ENCODE measurements at places on chromosomes 16 and 17. TPM values are rescaled to one million over a fixed set of nuclear protein-coding genes. Genes with fewer than 3 reads are reported as not detected.

DNA sequence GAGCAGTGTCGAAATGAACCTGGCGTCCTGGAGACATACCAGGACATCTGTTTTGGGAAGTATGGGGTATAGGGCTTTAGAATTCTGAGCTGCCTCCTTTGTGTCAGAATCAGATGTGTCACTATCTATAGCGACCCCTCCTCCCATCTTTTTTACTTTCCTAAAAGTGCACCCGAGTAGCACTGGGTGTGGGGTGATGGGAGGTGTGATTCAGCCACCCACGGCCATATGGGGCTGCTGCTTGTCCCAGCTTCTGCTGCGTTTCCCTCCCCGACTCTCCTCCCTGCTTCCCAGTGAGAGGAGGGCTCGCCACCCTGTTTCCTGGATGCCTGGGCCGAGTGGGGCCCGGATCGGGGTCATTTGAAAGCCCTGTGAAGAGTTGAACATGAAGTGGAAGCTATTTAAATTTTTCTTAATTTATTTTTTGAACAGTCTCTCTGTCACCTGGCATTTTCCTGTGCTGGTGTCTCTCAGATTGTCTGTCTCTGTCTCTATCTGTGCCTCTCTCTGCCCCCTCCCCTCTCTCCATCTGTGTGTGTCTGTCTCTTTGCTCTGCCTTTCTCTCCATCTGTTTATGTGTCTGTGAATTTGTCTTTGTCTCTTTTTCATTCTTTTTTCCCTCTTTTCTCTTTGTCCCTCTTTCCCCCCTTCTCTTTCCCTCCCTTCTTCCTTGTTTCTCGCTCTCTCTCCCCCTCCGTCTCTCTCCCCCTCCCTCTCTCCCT, 638.8 kb upstream of the EEF2KMT start:
- DNase-seq, result no peak

DNA sequence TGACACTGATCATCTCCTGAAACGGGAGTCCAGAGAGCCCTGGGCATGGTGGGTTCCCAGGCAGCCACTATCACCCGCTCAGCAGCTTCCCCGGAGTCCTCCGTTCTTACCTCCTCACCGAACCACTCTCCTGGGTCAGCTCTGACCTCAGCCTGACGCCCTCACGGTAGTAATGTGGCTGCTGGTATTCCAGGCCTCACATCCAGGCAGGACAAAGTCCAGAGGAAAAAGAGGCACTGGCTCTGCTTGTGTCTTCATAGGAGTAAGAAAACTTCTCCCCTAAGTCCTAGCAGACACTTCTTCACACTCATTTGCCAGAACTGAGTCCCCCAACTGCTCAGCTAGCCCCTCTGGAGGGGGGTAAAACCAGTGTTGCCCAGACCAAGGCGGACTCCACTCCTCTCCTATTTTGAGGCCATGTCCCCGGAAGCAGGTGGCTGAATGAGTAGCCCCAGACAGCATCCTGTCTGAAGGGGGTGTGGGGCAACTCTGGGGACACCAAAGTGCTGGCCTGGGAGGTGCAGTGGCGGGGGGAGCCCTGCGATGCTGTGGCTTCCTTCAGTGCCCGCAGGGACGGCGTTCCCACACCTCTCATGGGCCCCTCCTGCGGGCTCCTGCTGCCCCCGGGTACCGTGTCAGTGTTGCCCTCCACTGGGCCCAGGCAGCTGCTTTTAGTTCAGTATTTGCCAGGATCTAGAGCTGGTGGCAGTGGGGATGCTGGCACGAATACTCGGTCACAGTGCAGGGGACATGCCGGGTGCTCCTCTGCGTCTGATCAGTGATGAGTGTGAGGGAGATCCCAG, 5.4 kb downstream of the FSCN2 start:
- no peak for DNase-seq

GRCh38 chr16:11824362-11824761, 27.0 kb downstream of the RSL1D1 start:
- peak; percentile 61 for DNase-seq

GRCh38 chr17:8277317-8277716, 11.2 kb upstream of the RANGRF start:
- DNase-seq, result peak; percentile 48

GRCh38 chr17:73788111-73788510, 143.9 kb upstream of the SDK2 start:
- no peak for DNase-seq

- DNase-seq, result peak; percentile 97
Observed at GRCh38 chr17:37710344-37710886, 34.4 kb downstream of the HNF1B start.

GRCh38 chr17:6100146-6100545, 30.0 kb downstream of the WSCD1 start:
- DNase-seq, result no peak

- no peak for DNase-seq
Observed at GRCh38 chr17:44785921-44786320, 27.1 kb downstream of the ADAM11 start.

- DNase-seq, result peak; percentile 87
Observed at GRCh38 chr16:1825864-1826690, 548 bp downstream of the HAGH start.

GRCh38 chr17:1107777-1108477, 71.9 kb downstream of the ABR start:
- DNase-seq, result peak; percentile 41

DNA sequence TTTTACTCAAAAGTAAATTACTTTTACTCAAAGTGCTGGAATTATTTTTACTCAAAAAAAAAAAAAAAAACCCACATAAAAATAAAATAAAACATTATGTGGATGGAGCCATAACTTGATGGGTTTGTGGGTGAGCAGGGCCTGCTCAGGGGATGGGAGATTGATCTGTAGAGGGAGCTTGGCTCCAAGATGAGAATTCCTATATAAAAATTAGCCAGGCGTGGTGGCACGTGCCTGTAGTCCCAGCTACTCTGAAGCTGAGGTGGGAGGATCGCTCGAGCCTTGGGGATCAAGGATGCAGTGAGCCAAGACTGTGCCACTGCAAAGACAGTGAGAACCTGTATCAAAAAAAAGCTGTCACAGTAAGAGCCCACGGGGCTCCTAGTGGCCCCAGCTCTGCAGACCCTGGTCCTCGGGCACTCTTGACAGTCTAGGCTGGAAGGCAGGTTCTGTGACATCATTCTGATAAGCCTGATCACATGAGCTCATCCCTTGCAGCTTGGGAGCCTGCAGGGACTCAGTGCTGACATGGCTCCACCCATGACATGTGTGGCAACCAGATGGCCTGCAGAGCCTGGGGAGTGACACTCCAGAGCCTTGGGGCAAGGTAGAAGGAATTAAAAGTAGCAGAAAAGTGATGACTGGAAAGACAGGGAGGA, 42.5 kb downstream of the ST3GAL2 start:
- no peak for DNase-seq

- no peak for DNase-seq
Observed at GRCh38 chr17:39719563-39720355, 10.6 kb downstream of the MIEN1 start.

DNA sequence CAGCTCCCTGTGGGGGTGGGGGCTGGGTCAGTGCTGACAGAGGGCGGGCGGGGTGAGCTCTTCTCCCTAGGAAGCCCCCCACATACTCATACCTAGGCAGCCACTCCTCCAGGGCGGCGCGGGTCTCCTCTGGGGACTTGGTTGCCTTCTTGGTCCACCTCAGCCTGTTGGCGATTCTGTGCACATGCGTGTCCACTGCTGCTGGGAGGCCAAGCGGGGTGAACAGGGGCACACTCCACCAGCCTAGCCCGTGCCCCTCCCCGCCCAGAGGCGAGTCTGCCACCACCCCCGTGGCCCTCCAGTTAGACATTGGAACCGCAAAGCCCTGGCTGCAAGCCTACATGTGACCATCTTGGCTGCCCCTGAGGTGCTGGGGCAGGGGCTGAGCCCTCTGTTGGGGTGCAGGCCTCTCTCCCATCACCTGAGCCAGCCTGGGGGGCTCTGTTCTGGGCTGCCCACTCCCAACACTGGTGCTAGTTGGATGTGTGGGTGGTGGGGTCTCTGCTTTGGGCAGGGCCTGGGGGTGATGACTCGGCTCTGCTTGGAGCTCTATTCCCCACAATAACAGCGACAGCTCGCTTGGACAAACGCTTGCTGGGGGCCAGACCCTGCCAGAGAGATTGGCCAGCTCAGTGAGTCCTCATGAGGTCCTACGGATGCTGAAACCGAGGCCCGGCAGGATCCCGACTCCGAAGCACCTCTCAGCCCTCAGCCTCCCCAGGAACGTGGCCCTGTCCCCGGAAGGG, 7.4 kb downstream of the NTHL1 start:
- DNase-seq, result no peak

GRCh38 chr16:28189245-28189644, 22.5 kb downstream of the XPO6 start:
- DNase-seq, result no peak

DNA sequence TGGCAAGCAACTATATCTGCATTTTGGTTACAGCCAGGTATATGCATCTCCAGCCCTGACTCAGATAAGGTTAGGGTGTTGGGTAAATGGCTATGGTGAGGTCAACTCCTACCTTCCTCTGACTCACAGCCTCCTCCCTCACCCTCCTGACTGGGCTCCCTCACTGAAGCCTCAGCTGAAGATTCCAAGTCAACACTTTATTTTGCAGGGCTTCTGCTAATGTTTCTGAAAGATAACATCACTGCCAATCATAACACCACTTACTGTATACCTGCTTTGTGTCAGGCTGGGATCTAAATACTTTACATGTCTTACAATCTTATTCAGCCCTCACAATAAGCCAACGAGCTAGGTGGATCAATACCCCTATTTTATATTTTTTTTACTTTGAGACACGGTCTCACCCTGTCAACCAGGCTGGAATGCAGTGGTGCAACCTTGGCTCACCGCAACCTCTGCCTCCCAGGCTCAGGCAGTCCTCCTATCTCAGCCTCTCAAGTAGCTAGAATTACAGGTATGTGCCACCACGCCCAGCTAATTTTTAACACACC, 47.8 kb upstream of the GCSH start:
- DNase-seq, result no peak

- peak; percentile 60 for DNase-seq
Observed at GRCh38 chr17:78231991-78232858, 794 bp downstream of the TMEM235 start.

DNA sequence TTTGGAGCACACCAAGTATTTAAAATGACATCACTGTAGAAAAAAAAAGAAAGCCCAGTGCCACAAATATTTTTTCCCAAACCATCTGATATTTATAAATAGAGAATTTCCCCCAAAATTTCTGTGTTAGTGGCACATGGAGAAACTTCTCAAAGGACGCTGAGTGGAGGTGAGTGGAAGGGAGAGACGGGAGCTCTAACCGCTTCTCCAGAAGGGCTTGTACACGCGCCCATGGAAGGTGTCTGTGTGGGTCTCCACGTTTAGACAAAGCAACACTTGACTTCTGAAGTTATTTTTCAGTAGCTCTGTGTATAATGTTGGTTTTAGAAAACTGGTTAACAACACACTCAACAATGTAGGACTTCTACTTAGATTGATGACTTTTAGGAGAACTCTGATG, 1.0 kb downstream of the MYOCD start:
- no peak for DNase-seq

DNA sequence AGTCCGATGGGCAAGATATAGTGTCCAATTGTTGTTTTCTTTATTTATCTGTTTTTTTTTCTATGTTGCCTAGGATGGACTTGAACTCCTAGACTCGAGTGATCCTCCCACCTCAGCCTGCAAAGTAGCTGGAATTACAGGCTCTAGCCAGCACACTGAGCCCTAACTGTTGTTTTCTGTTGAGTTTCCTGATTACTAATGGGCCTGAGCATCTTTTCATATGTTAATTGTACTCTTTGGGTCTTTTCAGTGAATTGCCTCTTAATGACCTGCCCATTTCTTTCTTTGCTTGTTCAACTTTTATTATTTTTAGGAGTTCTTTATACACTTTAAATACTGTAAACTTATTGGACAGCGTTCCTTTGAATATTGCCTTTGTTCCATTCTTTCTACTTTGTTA, 213.0 kb downstream of the HS3ST3B1 start:
- no peak for DNase-seq

- no peak for DNase-seq
Observed at GRCh38 chr16:9556949-9557665, 465.7 kb downstream of the HAPSTR1 start.

DNA sequence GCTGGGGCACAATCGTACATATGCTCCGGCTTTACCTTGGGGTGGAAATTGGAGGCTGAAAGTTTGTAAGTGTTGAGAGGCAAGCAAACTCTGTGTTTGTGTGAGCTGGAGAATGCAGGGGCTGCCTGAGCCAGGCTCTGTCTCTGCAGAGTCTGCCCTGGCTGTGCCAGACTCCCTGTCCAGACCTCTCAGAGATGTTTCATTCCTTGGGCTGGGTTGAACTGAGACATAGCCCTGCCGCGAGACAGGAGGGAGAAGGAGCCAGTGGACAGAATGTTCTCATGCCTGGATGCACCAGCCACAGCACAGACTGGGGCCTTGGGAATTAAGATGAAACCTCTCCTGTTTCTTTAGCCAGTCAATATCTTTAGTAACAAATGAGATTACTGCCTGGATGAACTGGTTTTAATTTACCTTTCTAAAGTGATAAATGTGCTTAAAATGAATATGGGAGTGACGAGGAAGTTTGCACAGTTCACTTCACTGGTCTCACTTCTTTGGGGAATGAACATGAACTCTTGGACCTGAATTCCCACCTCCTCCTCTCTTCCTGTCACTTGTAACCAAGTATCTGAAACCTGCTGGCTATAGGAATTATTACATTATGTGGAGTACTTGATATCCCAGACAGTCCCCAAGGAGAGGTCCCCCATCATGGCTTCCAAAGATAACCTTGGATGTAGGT, 40.1 kb downstream of the YPEL2 start:
- DNase-seq, result no peak

DNA sequence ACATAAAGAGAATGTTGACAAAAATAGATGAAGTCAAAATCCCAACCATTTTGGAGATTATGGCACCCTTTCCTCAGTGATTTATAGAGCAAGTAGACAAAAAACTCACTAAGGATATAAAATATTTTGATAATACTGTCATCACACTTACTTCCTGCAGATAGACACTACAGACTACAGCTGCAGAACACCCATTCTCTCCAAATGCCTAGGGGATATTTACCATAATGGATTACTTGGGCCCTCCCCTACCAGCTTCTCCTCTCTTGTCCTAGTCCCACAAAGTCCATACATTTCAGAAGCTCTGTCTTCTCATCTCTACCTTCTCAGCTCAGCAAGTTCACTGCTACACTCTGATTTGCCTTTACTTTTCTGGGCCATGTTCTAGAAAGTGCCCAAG, 37.2 kb upstream of the CCNF start:
- no peak for DNase-seq

The TEX19 gene
- total RNA-seq, result not detected

The MMP15 gene
- total RNA-seq, result 43.3 TPM

The EVPLL gene
- not detected for total RNA-seq

The PEMT gene
- total RNA-seq, result 35.0 TPM

The KRTAP4-3 gene
- not detected for total RNA-seq

The OTOP3 gene
- total RNA-seq, result not detected

The USH1G gene
- not detected for total RNA-seq

The HOXB3 gene
- total RNA-seq, result 17.0 TPM

The FAAP100 gene
- 130 TPM for total RNA-seq

The ENPP7 gene
- total RNA-seq, result not detected

The BCL6B gene
- 1.3 TPM for total RNA-seq

The GINS2 gene
- total RNA-seq, result 2.0 TPM

The ENKD1 gene
- total RNA-seq, result 9.9 TPM

The SSTR5 gene
- total RNA-seq, result not detected

The CDH11 gene
- 171 TPM for total RNA-seq

The PRR14 gene
- total RNA-seq, result 9.0 TPM

Measured in stomach (tissue), 19 donors.